ENCODE measurements at places on chromosomes 3 and 15.

- peaks cover 22% of the 10 kb centered on the region for H3K4me1 ChIP-seq
- 0 out of 2 replicates have a peak overlapping the region, but pooled peaks have one; percentile 11 for H3K27ac ChIP-seq
- no peak for DNase-seq
- H3K4me3 ChIP-seq: no peak overlapping the region
- H3K27me3 ChIP-seq: no peaks in the 10 kb centered on the region
Observed at GRCh38 chr3:192914848-192915247, 2.8 kb downstream of the MB21D2 start.

GRCh38 chr3:126397610-126398422 lies 3.1 kb downstream of the CFAP100 start:
- H3K4me3 ChIP-seq: no peak overlapping the region
- H3K36me3 ChIP-seq: no peaks in the 10 kb centered on the region
- DNase-seq: no peak
- H3K4me1 ChIP-seq: no peaks in the 10 kb centered on the region

DNA sequence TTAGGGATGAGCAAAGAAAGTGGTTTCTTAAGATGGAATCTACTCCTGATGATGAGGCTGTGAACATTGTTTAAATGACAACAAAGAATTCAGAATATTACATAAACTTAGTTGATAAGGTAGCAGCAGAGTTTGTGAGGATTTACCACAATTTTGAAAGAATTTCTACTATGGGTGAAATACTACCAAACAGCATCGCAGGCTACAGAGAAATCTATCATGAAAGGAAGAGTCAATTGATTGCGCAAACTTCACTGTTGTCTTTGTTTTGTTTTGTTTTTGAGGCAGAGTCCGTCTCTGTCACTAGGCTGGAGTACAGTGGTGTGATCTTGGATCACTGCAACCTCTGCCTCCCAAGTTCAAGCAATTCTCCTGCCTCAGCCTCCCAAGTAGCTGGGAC lies 107.4 kb upstream of the SLC6A6 start:
- peaks cover 8% of the 10 kb centered on the region for H3K4me1 ChIP-seq
- H3K27me3 ChIP-seq: no peaks in the 10 kb centered on the region
- no peak overlapping the region for H3K27ac ChIP-seq
- DNase-seq: no peak

DNA sequence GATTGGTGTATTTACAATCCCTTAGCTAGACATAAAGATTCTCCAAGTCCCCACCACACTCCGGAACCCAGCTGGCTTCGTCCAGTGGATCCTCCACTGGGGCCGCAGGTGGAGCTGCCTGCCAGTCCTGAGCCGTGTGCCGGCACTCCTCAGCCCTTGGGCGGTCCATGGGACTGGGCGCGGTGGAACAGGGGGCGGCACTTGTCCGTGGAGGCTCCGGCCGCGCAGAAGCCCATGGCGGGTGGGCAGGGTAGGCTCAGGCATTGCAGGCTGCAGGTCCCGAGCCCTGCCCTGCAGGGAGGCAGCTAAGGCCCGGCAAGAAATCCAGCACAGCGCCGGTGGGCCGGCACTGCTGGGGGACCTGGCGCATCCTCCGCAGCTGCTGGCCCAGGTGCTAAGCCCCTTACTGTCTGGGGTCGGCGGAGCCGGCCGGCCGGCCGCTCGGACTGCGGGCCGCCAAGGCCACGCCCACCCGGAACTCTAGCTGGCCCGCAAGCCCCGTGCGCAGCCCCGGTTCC lies 3.5 kb upstream of the RNU5B-1 start:
- H3K27me3 ChIP-seq: no peaks in the 10 kb centered on the region
- no peaks in the 10 kb centered on the region for H3K36me3 ChIP-seq

- no peaks in the 10 kb centered on the region for H3K36me3 ChIP-seq
- no peak overlapping the region for H3K27ac ChIP-seq
- H3K4me1 ChIP-seq: no peaks in the 10 kb centered on the region
- no peak overlapping the region for H3K4me3 ChIP-seq
Observed at GRCh38 chr15:61035311-61035710, 193.8 kb downstream of the RORA start.

DNA sequence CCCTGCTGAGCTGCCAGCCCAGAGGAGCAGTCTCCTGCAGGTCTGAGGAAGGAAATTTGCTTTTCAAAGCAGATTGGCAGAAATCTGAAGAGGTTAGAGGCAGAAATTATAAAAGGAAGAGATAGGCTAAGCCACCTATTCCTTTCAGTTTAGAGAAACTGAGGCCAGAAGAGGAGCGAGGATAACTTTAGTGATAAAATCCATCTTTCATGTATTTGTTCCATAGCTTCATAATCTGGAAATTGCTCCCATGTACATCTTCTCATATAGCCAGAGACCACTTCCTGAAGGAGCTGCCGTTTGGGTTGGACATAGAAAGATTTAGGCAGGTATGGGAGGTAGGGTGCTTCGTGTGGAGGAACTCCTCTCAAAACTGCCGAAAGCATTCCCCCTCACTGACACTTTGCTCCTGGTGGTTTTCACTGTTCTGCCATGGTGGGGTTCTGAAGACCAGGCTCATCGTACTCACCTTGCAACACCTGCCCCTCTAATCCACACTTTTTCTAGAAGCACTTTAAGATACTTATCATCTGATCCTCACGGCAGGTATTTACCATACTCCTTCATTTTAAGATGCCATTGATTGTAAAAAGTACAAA lies 670 bp upstream of the ACAP2 start:
- H3K36me3 ChIP-seq: no peaks in the 10 kb centered on the region
- H3K27ac ChIP-seq: peak overlapping the region; percentile 96
- H3K4me3 ChIP-seq: peak overlapping the region; percentile 44
- peaks cover 23% of the 10 kb centered on the region for H3K4me1 ChIP-seq
- no peaks in the 10 kb centered on the region for H3K27me3 ChIP-seq

DNA sequence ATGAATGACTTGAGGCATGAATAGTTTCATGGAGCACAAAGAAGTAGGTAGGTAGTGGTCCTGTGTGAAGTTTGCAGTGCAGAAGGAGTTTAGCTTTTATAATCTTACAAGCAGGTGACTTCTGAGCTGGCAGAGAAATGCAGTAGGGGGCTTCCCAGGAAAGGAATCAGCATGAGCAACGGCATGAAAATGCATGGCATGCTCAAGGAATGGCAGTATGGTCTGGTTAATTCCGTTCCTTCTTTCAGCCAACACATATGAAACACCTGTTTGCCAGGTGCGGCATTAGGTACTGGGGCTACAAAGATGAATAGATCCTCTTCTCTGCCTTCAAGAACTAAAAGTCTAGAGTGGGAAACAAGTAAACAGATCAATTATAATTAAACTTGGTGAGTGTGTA lies 138.0 kb upstream of the BHLHE40 start:
- H3K27ac ChIP-seq: no peak overlapping the region
- no peak overlapping the region for H3K4me3 ChIP-seq
- H3K36me3 ChIP-seq: no peaks in the 10 kb centered on the region
- no peaks in the 10 kb centered on the region for H3K4me1 ChIP-seq
- no peak for DNase-seq

DNA sequence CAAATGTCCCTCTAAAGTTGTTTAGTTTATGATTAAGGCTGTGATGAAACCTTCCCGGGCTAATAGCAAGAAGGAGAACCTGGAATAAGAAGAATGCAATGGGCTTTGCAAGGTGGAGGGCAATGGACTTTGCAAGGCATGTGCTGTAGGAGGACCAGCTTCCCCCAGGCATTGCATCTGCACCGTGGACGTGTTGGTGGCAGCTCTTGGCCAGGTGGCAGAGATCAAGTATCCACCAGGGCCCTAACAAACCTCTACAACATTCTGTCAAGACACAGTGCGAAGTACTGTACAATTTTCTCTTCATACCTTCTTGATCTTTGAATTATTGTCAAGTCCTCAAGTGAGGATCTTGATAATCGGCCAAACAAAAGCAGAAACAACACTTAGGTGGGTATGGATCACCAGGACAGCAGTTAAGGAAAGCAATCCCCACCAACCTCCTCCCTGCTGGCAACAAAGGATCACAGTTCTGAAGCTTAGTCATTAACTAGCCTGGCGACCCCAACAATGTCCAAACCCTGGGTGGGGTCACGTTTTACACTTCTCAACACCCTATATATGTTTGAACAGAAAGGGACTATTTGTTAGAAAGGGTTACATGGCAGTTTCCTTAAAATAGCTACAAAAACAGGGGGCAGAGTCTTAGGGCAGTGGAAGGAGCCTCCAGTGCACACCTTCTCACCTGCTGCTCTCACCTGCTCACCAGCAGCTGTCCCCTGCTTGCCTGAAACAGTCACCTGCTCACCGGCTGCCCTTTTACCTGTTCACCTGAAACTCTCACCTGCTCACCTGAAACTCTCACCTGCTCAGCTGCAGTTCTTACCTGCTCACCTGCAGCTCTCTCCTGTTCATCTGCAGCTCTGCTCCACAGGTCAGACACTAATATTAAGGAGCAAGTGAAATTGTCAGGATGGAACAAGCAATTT lies 137.9 kb upstream of the LIPC start:
- H3K4me1 ChIP-seq: no peaks in the 10 kb centered on the region
- no peak overlapping the region for H3K4me3 ChIP-seq
- H3K36me3 ChIP-seq: no peaks in the 10 kb centered on the region
- no peak for DNase-seq
- H3K27me3 ChIP-seq: no peaks in the 10 kb centered on the region
- H3K27ac ChIP-seq: no peak overlapping the region

GRCh38 chr3:38005076-38006020 lies 14.8 kb downstream of the VILL start:
- no peak overlapping the region for H3K27ac ChIP-seq
- no peaks in the 10 kb centered on the region for H3K27me3 ChIP-seq
- no peaks in the 10 kb centered on the region for H3K4me1 ChIP-seq
- no peaks in the 10 kb centered on the region for H3K36me3 ChIP-seq
- no peak overlapping the region for H3K4me3 ChIP-seq

- H3K27me3 ChIP-seq: no peaks in the 10 kb centered on the region
- peak overlapping the region; percentile 11 for H3K4me3 ChIP-seq
- no peaks in the 10 kb centered on the region for H3K36me3 ChIP-seq
- no peaks in the 10 kb centered on the region for H3K4me1 ChIP-seq
- DNase-seq: no peak
Observed at GRCh38 chr3:5250467-5251195, 63.1 kb downstream of the EDEM1 start.

- no peak for DNase-seq
Observed at GRCh38 chr3:5198986-5199731, 11.7 kb downstream of the EDEM1 start.

- H3K4me3 ChIP-seq: no peak overlapping the region
- H3K36me3 ChIP-seq: no peaks in the 10 kb centered on the region
- H3K27ac ChIP-seq: no peak overlapping the region
- no peak for DNase-seq
- H3K27me3 ChIP-seq: no peaks in the 10 kb centered on the region
Observed at GRCh38 chr3:70342149-70342548, 29.7 kb upstream of the MDFIC2 start.

DNA sequence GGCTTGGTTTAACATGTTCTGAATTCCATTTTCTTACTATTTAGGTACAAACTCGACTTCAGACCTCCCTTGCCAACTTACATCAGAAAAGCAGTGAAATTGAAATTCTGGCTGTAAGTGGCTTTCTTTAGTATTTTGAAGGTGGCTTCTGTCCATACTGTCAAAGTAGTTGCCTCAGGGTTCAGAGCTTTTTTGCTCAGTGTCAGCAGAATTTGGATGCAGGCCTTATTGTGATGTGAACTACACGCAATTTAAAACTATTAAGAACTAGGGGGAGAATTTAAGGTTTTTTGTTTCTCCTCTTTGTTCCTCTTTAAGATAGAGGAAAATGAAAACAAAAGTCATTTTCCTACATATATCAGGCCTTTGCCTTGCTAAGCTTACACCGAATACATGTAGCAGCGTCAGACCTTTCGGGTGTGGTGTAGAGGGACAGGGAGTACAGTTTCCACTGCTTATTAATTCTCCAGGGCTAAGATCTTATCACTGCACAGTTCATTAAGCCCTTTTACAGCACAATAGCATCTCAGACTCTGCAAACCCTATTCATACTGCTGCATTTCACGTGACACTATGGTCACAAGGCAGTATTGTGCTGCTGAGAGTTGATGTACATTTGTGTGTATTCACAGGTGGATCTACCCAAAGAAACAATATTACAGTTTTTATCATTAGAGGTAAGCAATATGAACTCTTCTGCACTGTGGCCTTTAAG lies 6.7 kb downstream of the SRP14 start:
- DNase-seq: no peak
- 0 out of 2 replicates have a peak, but pooled peaks cover 2% of the 10 kb centered on the region for H3K4me1 ChIP-seq
- H3K36me3 ChIP-seq: peaks cover 44% of the 10 kb centered on the region
- H3K27ac ChIP-seq: no peak overlapping the region
- no peaks in the 10 kb centered on the region for H3K27me3 ChIP-seq
- no peak overlapping the region for H3K4me3 ChIP-seq

DNA sequence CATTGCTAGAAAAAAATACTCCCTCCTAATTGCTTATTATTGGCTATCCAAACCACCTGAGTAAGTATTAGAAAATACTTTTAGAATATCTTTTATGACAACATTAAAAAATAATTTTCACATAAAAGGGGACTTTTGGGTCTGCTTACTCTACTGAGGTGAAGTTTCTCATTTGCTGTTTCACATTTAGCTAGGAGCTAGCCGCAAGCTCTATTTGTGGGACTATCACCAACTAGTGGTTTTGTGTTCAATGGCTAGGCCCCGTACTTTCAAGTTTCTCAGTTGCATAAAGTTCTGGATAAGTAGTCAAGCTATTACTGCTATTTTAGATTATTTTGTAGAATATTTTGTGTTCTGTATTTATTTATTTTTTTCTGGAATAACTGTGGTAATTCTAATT lies 244.2 kb upstream of the SLITRK3 start:
- DNase-seq: no peak
- H3K36me3 ChIP-seq: no peaks in the 10 kb centered on the region
- no peak overlapping the region for H3K4me3 ChIP-seq
- H3K4me1 ChIP-seq: no peaks in the 10 kb centered on the region
- no peak overlapping the region for H3K27ac ChIP-seq

DNA sequence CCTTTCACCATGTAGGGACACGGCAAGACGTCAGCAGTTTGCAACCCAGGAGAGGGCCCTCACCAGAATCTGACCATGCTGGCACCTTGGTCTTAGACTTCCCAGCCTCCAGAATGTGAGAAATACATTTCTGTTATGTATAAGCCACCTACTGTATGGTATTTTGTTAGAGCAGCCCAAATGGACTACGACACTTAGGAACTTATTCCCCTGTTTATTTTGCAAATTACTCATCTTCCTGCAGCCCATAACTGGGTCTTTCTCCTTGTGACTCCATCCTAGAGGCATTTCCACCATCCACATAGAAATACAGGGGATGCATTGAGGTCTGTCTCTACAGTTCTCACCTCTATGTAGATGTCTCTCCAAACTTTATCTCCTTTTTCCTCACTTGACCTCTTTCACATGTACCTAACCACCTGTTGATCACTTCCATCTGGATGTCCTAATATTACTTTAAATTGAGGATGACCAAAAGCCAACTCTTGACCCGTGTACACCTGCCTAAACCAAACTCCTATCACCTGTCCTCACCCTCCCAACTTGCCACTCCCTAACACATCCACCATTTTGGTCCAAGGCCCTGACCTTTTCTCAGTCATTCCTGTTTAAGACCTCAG lies 406.0 kb upstream of the WNT5A start:
- no peaks in the 10 kb centered on the region for H3K27me3 ChIP-seq
- H3K4me1 ChIP-seq: no peaks in the 10 kb centered on the region
- no peaks in the 10 kb centered on the region for H3K36me3 ChIP-seq

- no peaks in the 10 kb centered on the region for H3K27me3 ChIP-seq
- no peak for DNase-seq
- H3K4me3 ChIP-seq: no peak overlapping the region
- no peaks in the 10 kb centered on the region for H3K36me3 ChIP-seq
- no peaks in the 10 kb centered on the region for H3K4me1 ChIP-seq
Observed at GRCh38 chr3:64084640-64085039, 61.3 kb upstream of the PSMD6 start.

Measured in Panc1 (cell line).